Endothelial cell of umbilical vein (primary cell): ENCODE measurements at places on chromosomes 4 and X. TPM values are rescaled to one million over a fixed set of nuclear protein-coding genes. Genes with fewer than 3 reads are reported as not detected.

The GRIA2 gene
- not detected in 2 replicates for total RNA-seq

The CSN3 gene
- total RNA-seq: not detected in 2 replicates

The LAMP2 gene
- 128 and 135 TPM in 2 replicates for total RNA-seq

The LONRF3 gene
- 7.9 and 13.3 TPM in 2 replicates for total RNA-seq

The DIPK2B gene
- total RNA-seq: 74.8 and 106 TPM in 2 replicates

The GPR173 gene
- 8.3 and 11.3 TPM in 2 replicates for total RNA-seq

The NAP1L3 gene
- 0.22 and 0.25 TPM in 2 replicates for total RNA-seq

The FAM156B gene
- total RNA-seq: 10.8 and 16.7 TPM in 2 replicates

The SYP gene
- 0.46 and 0.77 TPM in 2 replicates for total RNA-seq

The MAGEC2 gene
- total RNA-seq: not detected in 2 replicates

The TRPC5OS gene
- not detected in 2 replicates for total RNA-seq

- H3K27ac ChIP-seq: no peak overlapping the region
- no peaks in the 10 kb centered on the region for H3K4me1 ChIP-seq
- no peak for DNase-seq
- peaks cover 9% of the 10 kb centered on the region for H3K27me3 ChIP-seq
Observed at GRCh38 chr4:111789901-111790640, 355.2 kb upstream of the FAM241A start.

GRCh38 chr4:2364654-2365053 lies 53.8 kb downstream of the ZFYVE28 start:
- H3K27ac ChIP-seq: no peak overlapping the region
- no peak overlapping the region for H3K4me3 ChIP-seq
- no peaks in the 10 kb centered on the region for H3K4me1 ChIP-seq
- no peaks in the 10 kb centered on the region for H3K36me3 ChIP-seq

GRCh38 chr4:158162631-158163030 lies 10.2 kb downstream of the GASK1B start:
- H3K4me3 ChIP-seq: no peak overlapping the region
- peak; percentile 78 for DNase-seq
- H3K36me3 ChIP-seq: peaks cover 2% of the 10 kb centered on the region
- H3K27ac ChIP-seq: peak overlapping the region; percentile 77
- no peaks in the 10 kb centered on the region for H3K27me3 ChIP-seq

DNA sequence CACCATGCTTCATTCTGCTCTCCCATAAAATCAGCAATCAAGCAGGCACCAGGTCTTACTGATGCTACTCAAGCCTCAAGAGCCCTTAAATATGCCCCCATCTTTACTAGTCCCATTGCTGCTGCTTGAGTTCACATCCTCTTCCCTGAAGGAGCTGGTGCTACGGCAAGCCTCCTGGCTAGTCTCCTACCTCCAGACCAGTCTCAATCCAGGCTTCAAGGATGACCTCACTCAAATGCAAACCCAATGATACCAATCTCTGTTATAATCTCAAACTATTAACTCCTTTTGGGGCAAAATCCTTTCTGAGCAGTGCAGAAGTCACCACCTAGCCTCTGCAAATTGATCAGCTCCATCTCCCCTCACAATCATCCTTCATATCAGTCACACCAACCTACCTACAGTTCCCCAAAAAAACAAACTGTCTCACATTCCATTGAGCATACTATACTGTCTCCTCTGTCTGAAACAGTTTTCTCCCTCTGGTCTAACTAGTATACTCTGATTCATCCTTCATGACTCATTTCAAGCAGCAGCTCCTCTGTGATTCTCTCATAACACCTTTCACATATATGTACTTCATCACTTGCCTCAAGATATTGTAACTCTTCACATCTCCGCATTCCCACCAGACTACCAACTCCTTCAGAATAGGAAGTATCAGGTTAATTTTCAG lies 30.0 kb downstream of the PAPSS1 start:
- H3K27ac ChIP-seq: peak overlapping the region; percentile 66
- H3K4me1 ChIP-seq: peaks cover 28% of the 10 kb centered on the region
- peak; percentile 67 for DNase-seq
- H3K36me3 ChIP-seq: peaks cover 1% of the 10 kb centered on the region
- no peak overlapping the region for H3K4me3 ChIP-seq

DNA sequence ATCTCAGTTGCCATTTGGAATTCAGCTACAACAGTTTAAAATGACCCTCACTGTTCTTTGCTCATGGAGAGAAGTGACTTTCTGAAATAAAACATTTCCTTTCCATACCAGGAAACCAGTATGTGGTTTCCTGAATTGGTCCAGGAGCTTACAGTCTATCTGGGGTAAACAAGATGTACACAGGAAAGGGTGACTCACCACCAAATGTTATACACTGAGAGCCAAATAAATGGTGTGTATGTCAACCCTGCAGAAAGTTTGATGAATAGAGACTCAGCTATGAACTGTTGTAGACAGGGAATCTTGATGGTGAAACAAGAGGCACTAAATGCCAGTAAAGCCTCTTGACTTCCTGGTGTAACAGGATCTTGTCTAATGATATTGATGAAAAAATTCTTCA lies 100.4 kb downstream of the HS6ST2 start:
- H3K27me3 ChIP-seq: no peaks in the 10 kb centered on the region
- H3K27ac ChIP-seq: peak overlapping the region; percentile 69
- H3K4me1 ChIP-seq: peaks cover 27% of the 10 kb centered on the region
- H3K4me3 ChIP-seq: no peak overlapping the region
- no peaks in the 10 kb centered on the region for H3K36me3 ChIP-seq

DNA sequence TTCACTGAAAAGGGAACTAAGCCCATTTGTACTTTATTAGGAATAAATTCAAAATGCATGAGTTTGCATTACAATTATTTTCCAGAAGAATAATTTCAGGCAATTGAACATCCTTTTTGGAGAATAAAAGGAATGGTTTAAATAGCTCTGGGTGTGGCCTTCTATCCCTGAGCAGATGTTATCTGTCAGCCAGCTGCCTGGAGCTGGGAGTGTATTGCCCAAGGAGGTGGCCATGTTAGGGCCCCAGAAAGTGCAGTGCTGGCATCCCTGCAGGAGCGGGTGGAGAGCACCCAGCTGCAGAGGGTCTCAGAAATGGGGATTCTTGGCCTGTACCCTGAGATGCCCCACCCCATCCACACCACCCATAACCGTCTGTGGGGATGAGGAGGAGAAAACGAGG lies 21.6 kb upstream of the VEGFD start:
- no peak for DNase-seq
- H3K36me3 ChIP-seq: no peaks in the 10 kb centered on the region
- H3K4me1 ChIP-seq: peaks cover 9% of the 10 kb centered on the region
- H3K4me3 ChIP-seq: no peak overlapping the region

GRCh38 chrX:15107367-15107988 lies 162.4 kb downstream of the ASB9 start:
- H3K4me3 ChIP-seq: no peak overlapping the region
- no peak for DNase-seq
- no peaks in the 10 kb centered on the region for H3K36me3 ChIP-seq
- no peaks in the 10 kb centered on the region for H3K4me1 ChIP-seq
- no peak overlapping the region for H3K27ac ChIP-seq
- no peaks in the 10 kb centered on the region for H3K27me3 ChIP-seq

DNA sequence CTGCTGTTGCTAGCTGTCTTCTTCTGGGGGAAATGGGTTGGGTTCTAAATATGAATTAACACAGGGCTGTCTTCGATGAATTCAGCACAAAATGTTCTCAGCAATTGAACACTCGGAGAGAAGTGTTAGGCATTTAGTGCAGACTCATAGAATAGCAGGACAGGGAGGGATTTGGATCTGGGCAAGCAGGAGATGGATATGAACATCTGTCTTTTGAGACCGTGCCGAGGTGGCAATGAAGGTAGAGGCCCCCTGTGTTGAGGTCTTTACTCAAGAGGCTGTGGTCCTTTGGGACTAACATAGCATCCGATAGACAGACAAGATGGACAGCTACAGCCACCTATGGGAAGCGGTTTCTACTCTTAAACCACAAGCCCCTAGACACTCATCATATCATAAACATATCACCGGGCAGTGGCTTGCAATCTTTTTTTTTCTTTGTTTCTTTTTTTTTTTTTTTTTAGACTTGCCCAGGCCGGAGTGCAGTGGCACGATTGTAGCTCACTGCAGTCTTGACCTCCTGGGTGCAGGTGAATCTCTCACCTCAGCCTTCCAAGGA lies 6.7 kb downstream of the CD99 start:
- H3K27ac ChIP-seq: peak overlapping the region; percentile 87

DNA sequence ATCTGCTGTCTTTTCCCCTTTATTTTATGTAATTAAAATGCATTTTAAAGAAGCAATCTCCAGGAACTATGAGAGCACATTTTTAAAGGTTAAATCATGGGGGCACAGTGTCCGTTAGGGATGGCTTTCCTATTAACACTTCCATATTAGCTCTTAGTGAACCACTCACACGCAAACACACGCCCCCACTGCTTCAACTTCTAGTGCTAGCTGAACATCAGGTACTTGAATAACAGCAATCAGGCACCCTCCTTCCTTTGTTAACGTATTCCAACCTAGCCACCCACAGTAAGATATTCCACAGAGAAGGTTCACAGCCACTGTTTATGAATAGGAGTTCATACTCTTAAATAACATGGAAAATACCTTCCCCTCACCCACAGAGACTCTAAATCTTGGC lies 9.3 kb downstream of the TMEM255A start:
- H3K36me3 ChIP-seq: no peaks in the 10 kb centered on the region
- no peak overlapping the region for H3K4me3 ChIP-seq
- H3K27me3 ChIP-seq: peaks cover 9% of the 10 kb centered on the region
- no peaks in the 10 kb centered on the region for H3K4me1 ChIP-seq

GRCh38 chr4:75769036-75769435 lies 44.7 kb downstream of the USO1 start:
- no peak overlapping the region for H3K4me3 ChIP-seq
- peaks cover 2% of the 10 kb centered on the region for H3K4me1 ChIP-seq
- no peaks in the 10 kb centered on the region for H3K27me3 ChIP-seq
- no peak overlapping the region for H3K27ac ChIP-seq
- DNase-seq: no peak

DNA sequence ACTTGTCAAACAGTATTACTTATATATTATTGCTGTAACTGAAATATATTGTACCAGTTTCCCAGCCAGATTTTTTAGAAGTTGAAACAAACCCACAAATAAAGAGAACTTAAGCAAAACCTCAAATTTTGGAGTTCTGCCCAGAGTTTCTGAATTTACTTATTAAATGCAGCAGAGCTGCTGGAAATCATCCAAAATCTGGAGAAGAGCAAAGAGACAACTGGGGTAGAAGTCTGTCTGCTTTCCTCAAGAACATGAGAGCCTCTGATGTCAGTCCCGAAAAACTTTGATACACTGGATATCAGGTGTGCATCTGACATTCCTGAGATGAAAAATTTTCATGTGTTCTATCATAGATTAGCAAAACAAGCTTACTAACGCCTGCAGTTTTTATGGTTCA lies 325.9 kb downstream of the NR3C2 start:
- no peak overlapping the region for H3K27ac ChIP-seq
- H3K4me3 ChIP-seq: no peak overlapping the region
- H3K27me3 ChIP-seq: no peaks in the 10 kb centered on the region
- peaks cover 1% of the 10 kb centered on the region for H3K36me3 ChIP-seq
- DNase-seq: peak; percentile 5
- H3K4me1 ChIP-seq: no peaks in the 10 kb centered on the region

DNA sequence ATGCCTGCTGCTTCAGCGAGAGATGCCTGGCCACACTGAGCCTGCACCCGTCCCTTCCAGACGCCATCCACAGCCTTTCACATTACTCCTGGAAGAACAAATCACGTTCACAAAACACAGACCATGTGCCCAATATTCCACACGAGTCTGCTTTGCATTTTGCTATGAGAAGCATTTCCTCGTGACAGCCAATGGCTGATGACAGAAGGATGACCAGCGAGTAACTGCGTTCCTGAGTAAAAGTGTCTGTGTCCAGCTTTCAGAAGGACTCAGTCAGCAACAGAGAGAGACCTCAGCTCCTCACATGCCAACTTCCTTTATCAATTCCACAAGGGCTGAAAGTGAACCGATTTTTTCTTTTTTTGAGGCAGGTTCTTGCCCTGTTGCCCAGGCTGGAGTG lies 19.5 kb downstream of the NAT8L start:
- DNase-seq: no peak
- H3K27ac ChIP-seq: no peak overlapping the region
- no peaks in the 10 kb centered on the region for H3K27me3 ChIP-seq
- no peak overlapping the region for H3K4me3 ChIP-seq

DNA sequence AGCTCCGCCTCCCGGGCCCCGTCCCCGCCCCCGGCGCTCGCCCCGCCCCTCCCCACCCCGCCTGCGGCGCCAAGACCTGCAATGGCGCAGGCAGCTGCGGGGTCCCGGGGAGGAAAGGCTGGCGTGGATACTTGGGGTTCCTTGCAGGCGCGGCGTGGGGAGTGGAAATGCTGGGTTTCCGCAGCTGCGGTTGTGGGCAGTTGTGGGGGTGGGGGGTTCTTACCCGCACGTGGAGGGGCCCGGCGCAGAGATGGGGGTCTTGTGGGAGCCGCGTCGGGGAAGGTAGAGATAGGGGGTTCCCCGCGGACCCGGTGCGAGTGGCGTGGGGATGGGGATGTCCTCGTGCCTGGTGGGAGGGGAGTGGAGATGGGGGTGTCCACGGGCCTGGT lies 680 bp upstream of the ASMTL start:
- H3K4me1 ChIP-seq: peaks cover 2% of the 10 kb centered on the region
- peak overlapping the region; percentile 73 for H3K4me3 ChIP-seq
- no peaks in the 10 kb centered on the region for H3K27me3 ChIP-seq
- H3K36me3 ChIP-seq: no peaks in the 10 kb centered on the region
- H3K27ac ChIP-seq: no peak overlapping the region
